Tibial artery (tissue), 4 donors: ENCODE measurements at places on chromosomes 6 and 20.

DNA sequence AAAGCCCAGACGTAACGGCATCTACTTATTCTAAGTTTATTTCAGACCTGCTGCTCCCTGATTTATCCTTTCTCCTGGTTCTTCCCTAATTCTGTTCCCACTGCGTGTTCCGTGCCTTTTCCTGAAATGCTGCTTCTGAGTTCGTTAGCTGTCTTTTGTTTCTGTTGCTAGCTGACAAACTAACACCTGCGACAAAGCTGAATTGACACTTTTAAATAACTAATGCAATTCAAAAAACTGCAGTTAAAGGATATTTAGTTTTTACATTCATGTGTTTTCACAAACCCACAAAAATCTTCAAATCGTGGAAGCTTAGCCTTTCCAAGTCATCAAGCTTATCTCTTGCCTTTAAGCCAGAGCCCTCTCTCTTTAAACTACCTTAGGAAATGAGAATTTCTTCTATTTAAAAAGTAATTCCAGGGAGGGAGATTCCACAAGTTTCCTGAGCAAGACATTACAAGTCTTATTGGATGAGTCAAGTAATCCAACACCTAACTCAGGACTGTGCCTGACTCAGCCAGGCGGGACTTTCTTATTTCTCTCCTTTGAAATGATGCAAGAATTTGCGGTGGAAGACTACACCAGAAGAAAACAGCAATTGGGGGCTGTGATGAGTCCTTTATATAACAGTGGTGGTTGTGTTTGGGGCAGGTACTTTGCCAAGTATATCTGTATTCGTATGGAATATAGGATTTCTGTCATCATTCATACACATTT lies 6.3 kb downstream of the ADTRP start:
- no peaks in the 10 kb centered on the region for H3K36me3 ChIP-seq
- no peak overlapping the region for H3K4me3 ChIP-seq
- peak overlapping the region; percentile 84 for H3K27ac ChIP-seq
- H3K4me1 ChIP-seq: peaks cover 38% of the 10 kb centered on the region

- H3K4me1 ChIP-seq: no peaks in the 10 kb centered on the region
- H3K4me3 ChIP-seq: no peak overlapping the region
- H3K36me3 ChIP-seq: no peaks in the 10 kb centered on the region
- H3K27ac ChIP-seq: no peak overlapping the region
- DNase-seq: no peak
- no peaks in the 10 kb centered on the region for H3K27me3 ChIP-seq
Measured at GRCh38 chr6:117681162-117681741, 6.0 kb downstream of the NUS1 start.

GRCh38 chr6:37435373-37435772 lies 2.4 kb downstream of the CMTR1 start:
- no peak overlapping the region for H3K27ac ChIP-seq
- peaks cover 12% of the 10 kb centered on the region for H3K4me1 ChIP-seq
- DNase-seq: no peak
- H3K27me3 ChIP-seq: no peaks in the 10 kb centered on the region

GRCh38 chr20:9027626-9028025 lies 41.3 kb upstream of the PLCB4 start:
- no peaks in the 10 kb centered on the region for H3K27me3 ChIP-seq
- no peak for DNase-seq
- H3K36me3 ChIP-seq: no peaks in the 10 kb centered on the region
- H3K4me1 ChIP-seq: peaks cover 11% of the 10 kb centered on the region

GRCh38 chr6:17867880-17868279 lies 119.6 kb downstream of the KIF13A start:
- H3K4me3 ChIP-seq: no peak overlapping the region
- H3K4me1 ChIP-seq: peaks cover 97% of the 10 kb centered on the region
- H3K27ac ChIP-seq: no peak overlapping the region
- H3K27me3 ChIP-seq: no peaks in the 10 kb centered on the region

GRCh38 chr6:45626087-45626891 lies 248.6 kb upstream of the SUPT3H start:
- no peaks in the 10 kb centered on the region for H3K36me3 ChIP-seq
- H3K4me3 ChIP-seq: no peak overlapping the region

DNA sequence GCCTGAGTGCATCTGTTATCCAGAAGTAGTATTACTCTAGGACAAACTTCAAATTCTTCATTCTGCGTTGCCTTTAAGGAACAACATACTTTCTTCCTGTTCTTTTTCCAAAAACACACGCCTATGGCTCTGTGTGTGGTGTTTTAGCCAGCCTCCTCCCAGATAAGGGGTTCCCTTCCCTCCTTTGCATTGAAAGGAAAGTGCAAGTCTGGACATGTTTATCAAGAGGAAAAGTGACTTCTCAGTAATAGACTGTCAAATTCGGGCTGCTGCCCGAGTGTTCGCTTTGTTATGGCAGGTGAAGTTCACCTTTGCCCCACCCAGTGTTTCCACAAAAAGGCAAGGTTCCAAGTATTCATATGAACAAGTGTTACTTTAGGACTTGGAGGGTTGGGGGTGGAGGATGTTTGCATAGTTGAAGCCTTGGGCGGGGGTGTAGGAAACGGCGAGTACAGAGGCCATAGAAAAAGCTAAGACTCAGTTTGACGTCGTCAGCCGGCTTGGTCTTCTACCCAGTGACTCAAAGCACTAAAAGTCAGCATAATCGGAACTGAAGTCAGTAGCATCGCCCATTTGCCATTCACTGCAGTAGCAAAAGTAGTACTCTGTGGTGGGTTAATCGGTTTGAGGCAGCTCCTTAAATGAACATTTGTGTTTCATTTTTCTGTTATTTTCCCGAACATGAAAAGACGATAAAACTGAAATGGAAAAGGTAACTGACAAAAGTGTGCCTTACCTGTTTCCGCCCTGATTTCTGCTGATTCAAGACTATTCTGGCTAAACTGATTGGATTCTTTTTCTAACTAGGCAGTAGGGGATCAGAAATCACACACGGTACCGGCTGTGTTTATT lies 12.5 kb downstream of the PRDM1 start:
- no peak for DNase-seq
- H3K4me3 ChIP-seq: peak overlapping the region; percentile 20
- H3K4me1 ChIP-seq: no peaks in the 10 kb centered on the region
- no peak overlapping the region for H3K27ac ChIP-seq

DNA sequence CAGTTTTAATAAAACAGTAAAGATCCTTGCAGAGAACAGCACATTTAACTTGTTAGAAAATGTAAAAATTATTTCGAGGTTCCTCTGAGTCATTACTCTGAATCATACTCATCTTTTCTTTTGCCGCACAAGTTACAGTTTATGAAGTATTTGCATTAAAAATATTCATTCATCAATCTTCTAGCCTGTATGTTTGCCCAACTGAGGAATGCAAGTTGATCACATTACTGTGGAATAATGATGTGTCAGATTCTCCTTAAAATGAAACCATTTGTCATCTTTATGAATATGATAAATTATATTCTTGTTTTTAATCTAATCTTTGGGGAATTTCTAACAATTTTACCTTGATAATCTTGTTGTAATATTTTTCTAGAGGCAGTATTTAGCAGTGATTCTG lies 340.4 kb upstream of the OPRM1 start:
- H3K27ac ChIP-seq: no peak overlapping the region
- no peak overlapping the region for H3K4me3 ChIP-seq
- no peaks in the 10 kb centered on the region for H3K4me1 ChIP-seq
- no peak for DNase-seq
- H3K27me3 ChIP-seq: no peaks in the 10 kb centered on the region

DNA sequence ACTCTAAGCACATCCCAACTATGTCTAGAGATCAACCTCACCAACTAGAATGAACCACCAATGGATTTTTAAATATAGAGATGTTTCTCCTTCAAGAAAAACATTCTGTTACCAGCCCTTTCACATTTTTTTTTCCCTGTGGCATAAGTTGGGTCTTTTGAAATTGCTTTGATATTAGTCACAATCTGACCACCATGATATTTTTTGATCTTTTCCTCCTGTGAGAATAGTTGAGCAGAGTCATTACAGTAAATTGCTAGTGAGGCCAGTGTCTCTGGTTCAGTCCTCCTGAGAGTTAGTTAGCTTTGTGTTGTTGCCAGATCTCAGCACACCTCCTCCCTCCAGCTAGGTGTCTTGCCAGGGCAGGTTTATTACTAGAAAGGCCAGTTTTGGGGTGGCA lies 79.7 kb upstream of the MYLIP start:
- no peak overlapping the region for H3K4me3 ChIP-seq
- no peak overlapping the region for H3K27ac ChIP-seq
- DNase-seq: no peak

DNA sequence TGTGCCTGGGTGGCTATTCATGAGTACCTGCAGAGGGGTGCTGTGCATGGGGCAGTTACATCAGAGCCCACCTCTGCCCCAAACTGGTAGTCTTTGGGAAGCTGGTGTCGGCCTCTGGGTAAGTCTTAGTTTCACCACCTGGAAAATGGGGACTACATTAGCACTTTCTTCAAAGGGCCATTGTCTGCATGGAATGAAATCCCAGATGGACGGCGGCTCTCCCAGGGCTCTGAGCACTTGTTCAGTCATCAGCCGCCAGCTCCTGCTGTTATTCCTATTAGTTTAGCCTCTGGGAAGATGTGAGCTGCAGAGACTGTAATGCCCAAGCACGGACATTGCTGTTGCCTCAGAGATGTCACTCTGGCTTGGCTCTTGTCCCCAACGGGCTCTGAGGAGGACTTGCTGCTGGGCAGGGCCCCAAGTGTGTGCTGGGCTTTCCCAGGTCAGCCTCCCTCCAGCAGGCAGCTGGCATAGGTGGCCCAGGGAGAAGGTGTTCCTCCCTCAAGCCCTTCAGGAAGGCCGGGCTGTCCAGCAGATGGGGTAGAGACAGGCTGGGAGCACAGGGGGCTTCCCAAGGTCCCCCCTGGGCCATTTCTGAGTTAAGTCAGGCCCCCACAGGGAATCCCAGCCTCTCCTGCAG lies 268.3 kb downstream of the TFAP2C start:
- no peaks in the 10 kb centered on the region for H3K36me3 ChIP-seq
- no peak for DNase-seq
- no peaks in the 10 kb centered on the region for H3K4me1 ChIP-seq
- no peak overlapping the region for H3K27ac ChIP-seq
- no peaks in the 10 kb centered on the region for H3K27me3 ChIP-seq

DNA sequence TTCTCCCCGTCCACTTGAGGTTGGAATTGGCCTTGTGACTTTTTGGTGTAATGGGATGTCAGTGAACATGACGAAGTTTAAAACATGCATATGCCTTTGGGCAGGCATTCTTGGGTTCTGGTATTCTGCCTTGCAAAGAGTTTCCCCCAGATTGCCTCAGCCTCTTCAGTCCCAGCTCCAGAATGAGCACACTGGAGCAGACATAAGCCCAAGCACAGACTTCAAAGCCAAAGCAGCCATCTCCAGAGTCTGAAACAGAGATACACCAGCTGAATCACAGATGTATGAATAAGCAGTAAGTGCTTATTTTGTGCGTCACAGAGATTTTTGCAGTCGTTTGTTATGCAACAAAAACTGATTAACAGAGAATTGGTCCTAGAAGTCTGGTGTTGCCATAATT lies 546.0 kb downstream of the FRK start:
- no peaks in the 10 kb centered on the region for H3K36me3 ChIP-seq
- no peak overlapping the region for H3K27ac ChIP-seq
- no peaks in the 10 kb centered on the region for H3K27me3 ChIP-seq
- DNase-seq: no peak
- no peaks in the 10 kb centered on the region for H3K4me1 ChIP-seq
- H3K4me3 ChIP-seq: no peak overlapping the region

- no peak for DNase-seq
- H3K36me3 ChIP-seq: no peaks in the 10 kb centered on the region
- H3K27me3 ChIP-seq: no peaks in the 10 kb centered on the region
Measured at GRCh38 chr6:129643968-129644367, 66.0 kb downstream of the ARHGAP18 start.
